ENCODE measurements at places on chromosomes 6 and 20.

DNA sequence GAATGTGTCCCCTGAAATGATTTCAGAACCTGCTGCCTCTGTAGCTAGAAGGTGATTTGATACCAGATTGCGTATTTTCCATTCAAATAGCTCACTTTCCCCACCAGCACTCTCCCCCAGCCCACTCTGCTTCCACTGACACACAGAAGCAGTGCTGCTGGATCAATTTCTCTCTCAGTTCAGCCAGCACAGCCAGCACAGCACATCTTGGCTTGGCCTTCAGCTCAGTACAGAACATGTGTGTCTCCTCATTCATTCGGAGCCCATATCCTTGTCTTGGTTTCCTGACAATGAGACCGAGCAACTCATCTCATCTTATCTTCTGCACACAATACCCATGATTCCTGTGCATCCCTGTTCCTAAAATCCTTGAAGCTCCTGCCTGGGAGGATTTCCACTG, 33.8 kb upstream of the CD83 start:
- DNase-seq, result no peak

- no peak for DNase-seq
These were observed 4.1 kb downstream of the GUCA1B start for GRCh38 chr6:42190554-42191183.

GRCh38 chr20:38855356-38855755, 49.9 kb downstream of the PPP1R16B start:
- DNase-seq, result no peak

DNA sequence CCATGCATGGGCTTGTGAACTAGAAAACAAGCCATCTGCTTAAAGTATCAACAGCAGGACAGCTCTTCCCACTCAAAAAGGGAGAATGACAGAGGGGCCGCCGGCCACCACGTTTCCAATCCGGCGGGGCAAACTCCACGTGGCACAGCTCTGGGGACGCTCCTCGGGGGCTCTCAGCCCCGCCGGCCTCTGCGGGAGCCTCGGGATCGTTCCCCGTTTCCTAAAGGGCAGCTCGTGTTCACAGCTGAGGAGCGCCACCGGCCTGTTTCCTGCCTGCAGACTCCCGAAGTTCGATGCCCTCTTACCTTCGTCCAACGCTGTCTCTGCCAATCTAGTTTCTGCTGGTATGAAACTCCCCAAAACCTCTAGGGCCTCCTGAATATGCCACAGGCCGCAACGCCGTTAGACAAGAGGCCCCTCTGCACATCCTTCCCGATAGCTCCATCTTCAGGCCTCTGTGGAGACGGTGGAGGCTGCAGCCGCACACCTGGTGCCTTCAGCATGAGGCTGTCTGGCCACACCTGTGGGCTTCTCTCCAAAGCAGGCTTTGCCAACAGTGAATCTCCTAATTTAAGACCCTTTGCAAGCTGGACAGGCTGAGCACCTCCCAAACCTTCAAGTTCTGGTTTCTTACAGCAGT, 46.5 kb downstream of the KCNQ2 start:
- no peak for DNase-seq

DNA sequence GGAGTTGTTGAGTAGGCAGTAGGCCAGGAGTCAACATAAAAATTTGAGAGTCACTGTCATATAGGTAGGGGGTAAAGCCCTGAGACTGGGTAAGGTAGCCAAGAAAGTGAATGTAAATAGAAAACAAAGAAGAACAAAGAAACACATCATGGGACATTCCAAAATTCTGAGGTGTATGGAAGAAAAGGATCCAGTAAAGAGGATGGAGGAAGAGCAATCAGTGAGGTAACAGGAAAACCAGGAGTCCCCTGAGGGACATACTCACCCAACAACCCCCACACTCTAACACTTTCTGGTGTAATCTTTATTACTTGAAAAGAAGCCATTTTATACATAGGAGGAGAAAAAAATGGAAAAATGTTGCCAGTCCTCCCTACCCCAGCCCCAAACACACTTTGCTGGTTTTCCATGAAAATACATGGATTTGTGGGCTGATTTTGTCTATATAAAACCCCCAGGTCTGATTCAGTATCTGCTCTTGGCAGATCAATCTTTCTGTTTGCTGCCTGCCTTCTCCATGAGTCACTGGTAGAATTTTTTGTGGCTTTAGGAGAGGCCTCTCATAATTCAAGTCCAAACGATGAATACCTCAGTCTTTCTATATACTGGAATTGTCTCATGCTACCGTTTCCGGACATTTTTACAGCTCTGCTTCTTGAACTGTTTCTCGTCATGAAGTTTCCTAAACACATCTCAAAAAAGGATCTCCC, 271.4 kb upstream of the MAN1A1 start:
- no peak for DNase-seq

- DNase-seq, result no peak
These were observed 315.9 kb downstream of the NKAIN2 start for GRCh38 chr6:124119596-124119995.

- no peak for DNase-seq
These were observed 72.0 kb downstream of the REV3L start for GRCh38 chr6:111411046-111411445.

GRCh38 chr6:692356-692851, 535 bp downstream of the EXOC2 start:
- peak; percentile 55 for DNase-seq

DNA sequence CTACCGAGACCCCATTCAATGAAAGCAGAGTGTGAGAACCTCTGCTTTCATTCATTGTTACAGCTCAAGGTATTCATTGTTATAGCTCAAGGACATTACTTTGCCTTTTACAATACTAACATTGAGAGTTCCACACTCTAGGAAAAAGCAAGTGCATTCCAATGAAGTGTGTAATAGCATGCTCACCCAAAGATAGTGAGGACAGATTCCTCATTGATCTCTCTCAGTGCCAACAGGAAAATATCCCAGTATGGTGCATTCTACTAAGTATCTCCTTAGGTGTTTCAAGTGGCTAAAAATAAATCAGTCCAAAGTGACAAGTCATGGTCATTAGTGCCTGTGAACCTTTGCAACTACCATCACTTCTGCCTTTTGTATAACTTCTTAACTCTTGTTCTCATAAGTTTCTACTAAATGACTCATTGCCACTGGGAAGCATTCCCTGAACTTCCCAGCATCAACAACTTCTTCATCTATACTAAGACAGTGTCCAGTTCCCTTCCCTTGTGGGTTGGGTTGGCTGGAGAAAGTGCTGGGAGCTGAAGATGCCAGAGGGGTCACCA, 140.7 kb upstream of the STXBP5 start:
- no peak for DNase-seq

DNA sequence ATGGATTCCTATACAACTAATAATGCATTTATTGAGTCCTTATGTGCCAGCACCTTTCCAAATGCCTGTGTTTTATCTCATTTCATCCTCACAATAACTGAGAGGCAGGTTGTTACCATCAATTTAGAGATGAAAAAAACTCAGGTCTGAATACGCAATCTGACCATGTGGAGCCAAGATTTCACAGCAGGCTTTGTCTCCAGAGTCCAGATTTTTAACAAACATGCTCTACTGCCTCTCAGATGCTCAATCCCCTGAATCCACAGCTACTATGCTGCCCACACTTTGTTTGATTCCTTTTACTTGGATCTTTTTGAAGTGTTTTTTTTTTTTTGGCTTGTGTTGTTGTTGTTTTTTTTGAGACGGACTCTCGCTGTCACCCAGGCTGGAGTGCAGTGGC, 46.8 kb downstream of the B4GALT5 start:
- DNase-seq, result no peak

DNA sequence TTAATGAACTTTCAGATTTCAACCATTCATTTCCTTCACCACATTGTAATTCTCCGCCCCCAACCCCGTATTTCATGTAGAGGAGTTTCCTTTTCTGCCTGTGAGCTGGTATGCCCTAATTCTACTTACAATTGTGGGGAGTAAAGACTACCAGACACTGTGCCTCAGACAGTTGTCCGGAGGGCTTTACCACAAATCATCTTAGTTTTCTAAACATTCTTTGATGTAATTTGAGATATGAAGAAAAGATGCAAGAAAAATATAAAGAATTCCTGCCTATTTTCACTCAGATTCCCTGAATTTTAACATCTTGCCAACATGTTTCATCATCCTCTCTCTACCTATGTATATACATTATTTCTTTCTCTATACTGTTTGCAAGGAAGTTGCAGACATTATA, 28.3 kb upstream of the LOC128125822 start:
- DNase-seq, result no peak

DNA sequence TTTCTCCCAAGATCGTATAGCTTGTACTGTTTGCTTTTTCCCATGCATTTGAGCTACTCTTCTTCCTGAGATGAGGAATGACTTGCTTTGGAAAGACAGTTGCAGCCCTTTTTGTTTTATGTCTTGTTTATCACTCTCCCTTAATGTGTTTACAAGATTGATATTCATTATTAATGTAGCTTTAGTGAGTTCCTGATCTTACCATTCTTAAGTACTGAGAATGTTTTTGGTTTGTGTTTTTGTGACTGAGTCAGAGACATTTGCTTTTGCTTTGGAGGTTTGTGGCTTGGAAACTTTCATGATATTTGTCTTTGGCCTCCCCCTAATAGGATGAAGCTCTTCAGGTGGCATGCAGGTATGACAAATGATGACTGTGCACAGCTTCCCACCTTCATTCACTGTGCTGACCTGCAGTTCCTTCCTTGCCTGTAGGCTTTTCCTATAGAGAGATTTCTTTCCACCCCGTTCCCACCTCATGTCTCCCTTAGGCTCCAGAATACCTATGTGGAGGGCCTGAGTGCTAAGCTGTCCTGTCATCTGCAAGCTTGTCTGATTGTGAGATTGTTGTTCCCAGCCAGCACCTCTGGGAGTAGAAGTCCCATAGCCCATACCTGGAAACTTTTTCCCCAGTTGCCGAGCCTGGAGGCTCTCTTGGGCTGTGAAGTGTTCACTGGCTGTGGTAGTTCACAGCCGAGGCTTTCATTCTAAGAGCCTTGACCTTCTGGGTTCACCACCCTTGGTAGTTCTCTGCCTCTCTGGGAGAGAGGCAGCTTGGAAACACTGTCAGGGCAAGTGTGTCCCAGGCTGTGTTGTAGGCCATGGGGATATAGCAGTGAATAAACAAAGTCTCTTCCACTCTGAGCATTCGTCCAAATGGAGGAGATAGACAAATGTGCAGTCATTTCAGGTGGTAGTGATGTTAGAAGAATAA, 27.1 kb downstream of the CDS2 start:
- no peak for DNase-seq

DNA sequence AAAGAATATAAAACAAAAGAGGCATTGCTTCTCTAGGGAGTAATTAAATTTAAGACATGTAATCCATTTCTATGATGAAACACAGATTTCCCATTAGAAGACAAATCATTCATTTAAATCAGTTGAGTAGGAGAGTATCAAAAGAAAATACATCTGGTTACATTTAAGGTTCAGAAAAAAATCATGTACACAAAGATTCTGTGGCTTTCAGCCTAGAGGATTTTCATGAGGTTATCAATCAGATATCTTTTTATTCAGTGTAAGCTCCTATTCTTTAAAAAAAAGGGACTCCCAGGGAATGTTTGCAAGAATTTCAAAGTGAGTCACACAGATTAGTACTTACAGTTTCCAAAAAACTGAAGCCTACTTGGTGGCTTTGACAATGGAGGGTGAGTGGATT, 24.9 kb downstream of the COL21A1 start:
- DNase-seq, result no peak

DNA sequence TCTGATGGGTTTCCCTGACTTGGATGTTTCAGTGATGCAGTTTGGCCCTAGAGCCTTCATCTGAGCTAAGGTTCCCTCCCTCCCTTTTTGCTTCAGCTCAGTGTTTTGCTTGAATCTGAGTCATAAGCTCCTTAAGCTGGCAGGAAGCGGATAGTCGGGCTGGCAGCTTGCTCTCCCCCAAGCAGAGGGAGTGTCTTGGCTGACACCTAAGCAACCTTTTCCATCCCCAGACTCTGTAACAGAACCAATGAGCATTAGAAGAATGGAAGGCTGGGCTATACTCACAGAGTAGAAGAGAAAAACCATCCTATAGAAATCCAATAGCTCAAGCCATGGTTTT, 98.3 kb downstream of the HAO1 start:
- no peak for DNase-seq

DNA sequence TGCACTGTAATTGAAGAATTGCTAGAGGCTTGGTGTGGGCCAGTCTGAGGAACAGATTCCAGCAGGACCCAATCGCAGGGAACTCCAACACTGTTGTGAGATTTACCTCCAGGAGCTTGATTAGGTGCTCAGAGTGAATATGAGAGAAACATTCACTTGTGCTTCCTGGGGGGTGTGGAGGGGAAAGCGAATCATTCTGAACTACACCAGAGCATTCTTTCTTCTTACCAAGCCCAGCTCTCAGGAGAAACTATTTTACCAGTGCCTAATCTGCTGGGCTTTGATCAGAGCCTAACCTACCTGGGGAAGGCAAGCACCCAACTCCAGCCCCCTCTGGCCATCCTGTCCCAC, 7.4 kb upstream of the SIRPB1 start:
- no peak for DNase-seq

GRCh38 chr6:1387876-1388629, 1.3 kb upstream of the FOXF2 start:
- DNase-seq, result no peak

DNA sequence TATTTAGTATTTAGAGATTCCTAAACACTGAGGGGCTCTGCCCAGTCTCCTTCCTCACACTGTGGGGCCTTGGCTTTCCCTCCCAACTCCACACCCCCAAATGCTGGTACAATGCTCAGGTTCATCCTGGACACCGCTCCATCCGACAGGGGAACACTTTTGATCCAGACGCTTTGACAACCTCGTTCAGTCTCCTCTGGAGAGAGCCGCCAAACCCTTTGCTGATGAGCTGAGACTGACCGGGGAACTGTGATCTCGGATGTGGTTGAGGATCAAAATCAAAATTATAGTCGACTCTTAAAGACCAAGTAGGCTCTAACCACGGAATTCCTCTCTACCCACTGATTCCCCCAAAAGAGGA, 38.8 kb upstream of the HLA-E start:
- no peak for DNase-seq

DNA sequence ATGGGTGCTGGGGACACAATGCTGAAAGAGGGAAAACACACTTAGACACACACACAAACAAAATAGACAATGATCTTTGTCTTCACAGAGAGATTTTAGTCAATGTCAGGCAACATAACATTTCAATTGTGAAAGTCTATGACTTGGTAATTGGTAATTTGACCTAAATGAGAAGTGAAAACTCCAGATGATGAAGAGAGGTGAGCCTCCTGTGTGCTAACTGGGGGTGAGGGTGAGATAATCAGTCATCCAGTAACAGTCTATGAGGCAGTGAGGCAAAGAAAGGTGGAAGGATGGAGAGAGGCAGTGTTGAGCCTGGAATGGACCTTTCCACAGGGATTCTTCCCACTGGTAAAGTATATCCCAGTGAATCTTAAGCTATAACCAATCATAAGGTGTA, 744.2 kb downstream of the MAFB start:
- no peak for DNase-seq

DNA sequence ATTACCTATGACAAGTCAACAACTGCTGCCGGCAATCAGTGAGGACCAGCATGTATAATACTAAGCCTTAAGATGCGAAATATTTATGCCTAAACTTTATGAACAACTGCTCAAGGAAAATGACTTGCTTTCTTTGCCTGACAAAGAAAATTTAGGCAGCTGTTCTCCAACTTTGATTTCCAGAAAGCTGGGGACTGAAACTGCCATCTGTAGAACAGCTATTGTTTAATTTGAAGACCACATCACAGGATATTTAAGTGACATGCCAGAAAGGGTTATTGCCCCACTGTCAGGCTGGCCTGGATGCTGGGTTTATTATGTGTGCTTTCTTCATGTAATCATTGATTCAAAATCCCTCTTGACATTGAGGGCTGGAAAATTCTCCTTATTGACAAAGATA, 153.9 kb upstream of the ENPP5 start:
- DNase-seq, result no peak

- no peak for DNase-seq
These were observed 68.5 kb downstream of the EPB41L2 start for GRCh38 chr6:130994319-130995097.
